ENCODE measurements at places on chromosomes 7 and 10. TPM values are rescaled to one million over a fixed set of nuclear protein-coding genes. Genes with fewer than 3 reads are reported as not detected.

DNA sequence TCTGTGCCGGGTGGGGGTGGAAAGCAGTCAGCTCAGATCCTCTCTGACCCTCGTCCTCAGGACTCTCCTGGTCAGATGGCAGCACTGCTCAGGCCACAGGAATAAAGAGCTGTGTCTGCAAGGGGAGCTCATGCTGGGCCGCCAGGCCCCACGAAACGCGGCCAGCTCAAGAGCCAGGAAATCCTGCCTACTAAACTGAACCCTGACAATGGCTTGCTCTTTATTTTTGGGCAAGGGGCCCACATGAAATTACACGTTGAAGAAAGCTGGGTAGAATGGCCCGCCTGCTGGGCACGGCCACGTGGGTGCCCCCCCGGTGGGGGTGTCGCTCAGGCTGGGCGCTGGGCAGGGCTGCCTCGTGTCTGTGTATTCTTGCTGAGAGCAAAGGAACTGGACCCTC lies 103.0 kb downstream of the ITIH5 start:
- DNase-seq: no peak

Gene GALNT17
- total RNA-seq: not detected

Gene SEC24C
- 93.3 TPM for total RNA-seq

GRCh38 chr10:32980242-32980557 lies 22.2 kb upstream of the ITGB1 start:
- DNase-seq: no peak

Gene AOC1
- not detected for total RNA-seq
